Iris pigment epithelial cell (primary cell): ENCODE measurements at places on chromosomes 7 and 10.

DNA sequence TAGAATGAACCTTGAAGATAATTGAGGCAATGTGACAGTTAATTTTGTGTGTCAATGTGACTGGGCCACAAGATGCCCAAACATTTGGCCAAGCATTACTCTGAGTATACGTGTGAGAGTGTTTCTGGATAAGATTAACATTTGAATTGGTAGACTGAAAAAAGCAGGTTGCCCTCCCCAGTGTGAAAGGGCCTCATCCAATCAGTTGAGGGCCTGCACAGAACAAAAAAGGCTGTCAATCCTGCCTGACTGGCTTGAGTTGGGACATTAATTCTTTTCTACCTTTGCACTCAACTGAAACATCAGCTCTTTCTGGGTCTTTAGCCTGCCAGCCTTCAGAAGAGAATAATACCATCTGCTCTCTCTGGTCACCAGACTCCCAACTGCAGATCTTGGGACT is 56.6 kb upstream of the PDE1C start:
- no peak for DNase-seq

- DNase-seq, result peak; percentile 47
These were observed 37.7 kb downstream of the ASB13 start for GRCh38 chr10:5628451-5629302.

DNA sequence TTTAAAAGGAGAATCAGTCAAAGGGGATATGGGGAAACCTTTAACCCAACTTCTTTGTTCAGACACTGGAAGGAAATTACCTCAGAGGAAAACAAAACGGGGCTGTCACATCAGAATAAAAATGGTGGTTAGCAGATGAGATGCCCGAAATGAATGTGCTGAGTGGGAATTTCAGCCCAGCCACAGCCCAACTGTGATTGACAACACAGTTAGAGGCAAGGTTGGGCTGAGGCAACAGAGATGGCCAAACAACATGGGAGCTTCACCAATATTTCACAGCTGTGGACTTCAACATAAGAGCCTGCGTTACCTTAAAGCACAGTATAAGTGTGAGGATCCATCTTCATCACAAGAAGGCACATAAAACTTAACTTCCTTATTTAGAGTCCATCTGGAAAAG is 133.5 kb upstream of the PTPRZ1 start:
- DNase-seq, result no peak

GRCh38 chr10:34916314-34916713 is 101.2 kb upstream of the PARD3 start:
- peak; percentile 93 for DNase-seq

DNA sequence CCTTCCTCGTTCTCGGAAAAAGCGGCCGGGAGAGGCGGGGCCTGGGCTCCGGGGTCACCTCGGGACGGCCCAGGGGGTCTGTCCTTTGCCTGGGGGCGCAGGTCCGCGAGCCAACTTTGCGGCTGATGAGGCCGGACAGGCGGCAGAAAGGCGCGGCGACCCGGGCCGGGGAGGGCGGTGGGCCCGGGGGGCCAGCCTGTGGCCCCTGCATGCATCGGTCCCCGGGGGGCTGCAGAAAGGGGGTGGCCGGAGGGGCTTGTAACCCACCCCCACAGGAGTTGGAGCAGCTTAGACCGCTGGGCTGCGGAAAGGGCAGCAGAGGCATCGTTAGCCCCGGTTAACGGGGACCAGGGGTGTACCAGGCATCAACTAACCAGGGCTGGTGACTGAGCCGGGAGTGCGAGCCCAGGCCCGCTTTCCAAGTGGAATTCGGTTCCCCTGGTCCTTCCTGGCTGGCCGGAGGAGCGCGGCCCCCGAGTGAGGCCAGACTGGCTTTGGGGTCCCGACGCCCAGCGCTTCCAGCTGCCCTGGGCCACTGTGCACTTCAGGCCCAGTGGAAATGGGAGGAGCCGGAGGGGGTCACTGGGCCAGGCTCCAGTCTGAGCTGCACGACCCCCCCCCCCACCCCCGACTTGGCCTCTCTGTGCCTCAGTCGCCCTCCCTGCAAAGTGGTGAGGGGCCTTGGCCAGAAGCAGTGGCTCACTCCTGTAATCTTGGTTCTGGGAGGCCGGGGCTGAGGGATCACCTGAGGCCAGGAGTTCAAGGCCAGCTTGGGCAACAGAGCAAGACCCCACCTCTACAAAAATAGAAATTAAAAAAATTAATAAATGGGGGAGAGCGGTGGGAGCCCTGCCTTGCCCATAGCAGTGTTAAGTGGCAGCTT is 919 bp downstream of the SLC29A4 start:
- DNase-seq, result no peak

DNA sequence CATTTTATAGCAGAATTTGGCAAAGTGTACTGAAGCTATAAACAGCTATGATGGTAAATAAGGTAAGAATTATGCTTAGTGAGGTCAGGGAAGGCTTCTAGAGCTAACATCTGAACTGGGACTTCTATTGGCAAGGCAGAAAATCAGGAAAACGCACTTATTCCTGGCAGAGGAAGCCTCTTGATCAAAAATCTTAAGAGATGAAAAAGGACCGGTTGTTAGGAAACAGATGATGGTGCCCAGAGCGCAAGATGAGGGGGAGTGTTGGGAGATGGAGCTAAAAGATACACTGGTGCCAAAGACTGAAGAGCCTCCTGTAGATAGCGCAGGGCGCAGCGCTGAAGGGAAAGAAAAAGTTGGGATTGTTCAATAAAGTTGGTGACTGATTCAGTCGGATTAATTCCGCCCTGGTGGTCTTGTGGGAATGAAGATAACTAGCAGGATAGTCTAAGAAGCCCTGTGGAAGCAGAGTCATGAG is 550 bp upstream of the CALU start:
- DNase-seq, result no peak

DNA sequence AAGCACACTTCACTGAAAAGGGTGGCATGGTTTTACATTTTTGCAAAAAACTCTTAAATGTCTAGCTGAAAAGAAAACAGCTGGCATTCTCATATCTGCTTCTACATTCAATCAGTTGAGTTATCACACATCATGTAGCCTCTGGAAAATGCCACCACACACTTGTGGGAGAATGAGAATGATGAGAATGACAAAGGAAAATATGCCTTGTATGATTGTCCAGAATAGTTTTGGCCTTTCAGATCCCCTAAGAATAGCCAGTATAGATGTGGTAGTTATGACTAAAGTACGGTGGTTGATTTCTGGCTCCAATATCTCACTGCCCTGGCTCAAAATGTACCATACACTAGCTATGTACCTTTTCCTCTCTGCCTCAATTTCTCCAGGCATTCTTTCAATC is 30.2 kb upstream of the FRMD4A start:
- no peak for DNase-seq

GRCh38 chr7:91894781-91895480 is 14.4 kb upstream of the MTERF1 start:
- DNase-seq, result peak; percentile 55

GRCh38 chr10:23412223-23412622 is 26.7 kb upstream of the OTUD1 start:
- DNase-seq, result peak; percentile 47

- DNase-seq, result no peak
These were observed 90.1 kb downstream of the FAM53B start for GRCh38 chr10:124653811-124654651.

- no peak for DNase-seq
These were observed 116.2 kb downstream of the LSMEM1 start for GRCh38 chr7:112596981-112597380.

GRCh38 chr7:107501593-107501992 is 31.7 kb downstream of the GPR22 start:
- DNase-seq, result peak; percentile 61

DNA sequence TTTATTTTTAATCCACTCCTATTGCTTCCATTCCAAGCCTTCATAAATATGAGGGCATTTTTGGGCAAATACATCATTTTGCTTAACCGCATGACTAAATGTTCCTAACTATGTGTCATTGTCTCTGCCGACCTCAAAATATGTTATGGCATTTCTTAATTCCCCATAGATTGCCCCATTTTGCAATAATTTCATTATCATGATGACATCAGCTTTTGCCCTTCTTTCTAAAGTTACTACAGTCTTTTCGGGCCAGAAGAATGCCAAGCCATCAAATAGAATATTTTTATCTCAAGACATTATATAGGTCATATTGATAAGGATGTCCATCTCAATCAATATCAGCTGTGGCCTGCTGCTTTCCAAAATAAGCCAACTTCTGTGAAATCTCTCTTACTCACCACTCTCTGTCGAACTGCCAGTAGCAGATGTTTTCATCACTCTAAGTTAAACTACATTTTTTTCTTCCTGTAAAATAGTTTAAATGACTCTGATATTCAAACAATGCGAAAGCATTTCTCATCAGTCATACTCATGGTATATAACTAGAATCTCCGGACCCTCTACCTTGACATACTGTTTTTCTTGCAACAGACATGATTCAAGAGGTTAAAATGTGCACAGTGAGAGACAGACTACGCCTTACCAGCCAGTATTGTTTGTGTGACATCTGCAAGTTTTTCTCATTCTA is 1254.6 kb upstream of the CELF2 start:
- DNase-seq, result peak; percentile 84

- no peak for DNase-seq
These were observed 21.6 kb downstream of the PRPF18 start for GRCh38 chr10:13608246-13608853.

DNA sequence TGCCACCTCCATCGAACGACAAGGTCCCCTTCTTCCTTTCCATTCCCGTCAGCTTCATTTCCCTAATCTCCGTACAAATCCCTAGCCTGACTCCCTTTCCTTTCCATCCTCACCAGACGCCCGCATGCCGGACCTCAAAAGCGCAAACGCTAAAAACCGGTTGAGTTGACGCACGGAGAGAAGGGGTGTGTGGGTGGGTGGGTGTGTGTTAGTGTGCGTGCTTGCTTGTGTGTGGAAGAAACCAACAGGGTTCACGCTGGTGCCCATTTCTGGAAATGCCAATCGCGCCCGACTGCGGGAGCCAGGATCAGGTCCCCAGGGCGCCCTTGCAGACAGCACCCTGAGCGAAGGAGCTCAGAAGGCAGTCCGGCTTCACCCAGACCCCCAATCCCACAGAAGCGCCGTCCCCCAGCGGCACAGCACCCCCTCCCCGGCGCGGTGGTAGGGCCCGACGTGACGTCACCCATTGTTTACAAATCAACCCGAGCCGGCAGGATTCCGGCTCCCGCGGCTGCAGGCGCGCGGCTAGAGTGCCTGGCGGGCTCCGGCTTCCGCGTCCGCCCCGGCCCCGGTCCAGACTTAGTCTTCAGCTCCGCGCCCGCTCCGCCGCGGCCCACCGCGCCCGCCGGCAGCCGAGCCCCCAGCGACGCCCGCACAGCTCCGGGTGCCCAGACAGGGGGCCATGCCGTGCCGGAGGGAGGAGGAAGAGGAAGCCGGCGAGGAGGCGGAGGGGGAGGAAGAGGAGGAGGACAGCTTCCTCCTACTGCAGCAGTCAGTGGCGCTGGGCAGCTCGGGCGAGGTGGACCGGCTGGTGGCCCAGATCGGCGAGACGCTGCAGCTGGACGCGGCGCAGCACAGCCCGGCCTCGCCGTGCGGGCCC is at the start of gene FRAT1:
Gene FRAT1 (plus strand): TSS at position 500 of the 880 bp plus-strand sequence. CDS start 183 bp downstream, at position 683.
- DNase-seq, result peak; percentile 90

DNA sequence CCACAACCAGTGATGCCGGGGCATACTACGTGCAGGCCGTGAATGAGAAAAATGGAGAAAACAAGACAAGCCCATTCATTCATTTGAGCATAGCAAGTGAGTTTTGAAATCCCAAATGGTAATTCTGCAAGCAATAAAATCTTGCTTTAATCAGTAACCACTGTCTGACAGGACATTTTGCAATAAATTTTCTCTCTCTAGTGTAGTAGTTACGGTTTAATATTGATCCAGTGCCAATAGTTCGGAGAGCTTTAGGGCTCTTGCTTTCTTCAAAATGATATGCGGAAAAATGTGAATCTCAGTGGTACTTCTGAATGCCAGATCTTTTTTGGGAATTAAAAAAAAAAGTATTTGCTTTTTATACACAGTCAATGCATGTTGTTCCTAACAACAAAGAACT is 520.4 kb downstream of the SDK1 start:
- DNase-seq, result no peak

- peak; percentile 83 for DNase-seq
These were observed 182.0 kb downstream of the REEP3 start for GRCh38 chr10:63703113-63703670.

DNA sequence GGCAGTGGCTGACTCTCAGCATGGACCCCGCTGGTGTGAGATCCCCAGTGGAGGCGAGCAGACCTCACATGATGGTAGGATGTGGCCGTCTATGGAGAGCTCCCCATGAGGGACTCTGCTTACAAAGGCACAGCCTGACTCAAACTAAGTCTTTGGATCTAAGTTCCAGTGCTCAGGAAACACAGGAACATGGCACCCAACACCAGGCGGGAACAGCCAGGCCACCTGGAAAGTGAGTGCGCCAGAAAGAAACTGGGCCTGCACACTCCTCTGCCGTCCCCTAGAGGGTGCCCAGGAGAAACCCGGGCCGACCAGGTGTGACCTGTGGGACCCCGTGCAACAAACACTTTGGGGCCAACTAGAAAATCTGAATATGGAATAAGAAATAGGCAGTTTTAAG is 10.0 kb downstream of the PITRM1 start:
- no peak for DNase-seq

GRCh38 chr7:43248961-43249822 is 136.7 kb downstream of the HECW1 start:
- peak; percentile 37 for DNase-seq

DNA sequence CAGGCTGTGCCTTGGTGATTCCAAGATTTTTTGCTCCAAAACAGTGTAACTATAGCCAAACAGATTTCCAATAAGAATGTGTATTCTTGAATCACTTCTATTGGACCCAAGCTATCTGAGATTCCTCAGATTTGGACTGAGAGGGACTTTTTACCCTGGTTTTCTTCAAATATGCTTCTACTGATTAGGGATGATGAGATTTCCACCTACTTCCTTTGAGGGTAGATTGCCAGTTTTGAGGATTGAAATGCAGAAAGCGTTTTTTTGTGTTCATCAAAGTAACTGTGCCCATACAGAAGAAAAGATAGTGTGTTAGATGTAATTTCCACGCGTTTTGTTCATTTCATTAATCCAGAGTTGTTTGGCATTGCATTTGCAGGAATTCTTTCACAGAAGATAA is 144.9 kb downstream of the CPED1 start:
- DNase-seq, result no peak

GRCh38 chr7:44541-44896 is 147.9 kb upstream of the FAM20C start:
- no peak for DNase-seq

DNA sequence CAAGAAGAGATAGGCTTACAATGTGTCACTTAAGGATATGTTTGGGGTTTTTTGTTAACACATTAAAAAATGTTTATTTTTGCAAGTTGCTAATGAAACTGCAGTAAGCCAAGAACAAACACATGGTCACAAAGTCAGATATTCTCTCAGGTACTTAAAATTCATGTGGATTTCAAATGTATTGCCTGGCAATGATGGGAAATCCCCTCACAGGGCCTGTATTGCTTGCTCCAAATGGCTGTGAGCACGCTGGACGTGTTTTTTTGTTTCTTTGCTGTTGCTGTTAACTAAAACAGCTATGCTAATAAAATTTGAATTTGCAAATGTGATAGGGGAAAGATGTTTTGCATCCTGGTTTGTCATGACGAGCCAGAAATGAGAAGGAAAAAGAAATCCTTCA is 3.8 kb upstream of the CELF2 start:
- no peak for DNase-seq

GRCh38 chr7:2452643-2453270 is 23.4 kb downstream of the GRIFIN start:
- DNase-seq, result no peak
